ENCODE measurements at places on chromosomes 16 and 17.

- no peak for DNase-seq
Measured at GRCh38 chr17:67467500-67468455, 90.7 kb downstream of the PITPNC1 start.

- no peak for DNase-seq
Measured at GRCh38 chr17:16945663-16946218, 26.2 kb downstream of the TNFRSF13B start.

GRCh38 chr17:33908363-33909064 lies 346.6 kb upstream of the CCL2 start:
- no peak for DNase-seq

GRCh38 chr16:49858200-49859124 lies 2.5 kb upstream of the ZNF423 start:
- no peak for DNase-seq

- no peak for DNase-seq
Measured at GRCh38 chr17:7816926-7817642, 16.9 kb upstream of the KDM6B start.

DNA sequence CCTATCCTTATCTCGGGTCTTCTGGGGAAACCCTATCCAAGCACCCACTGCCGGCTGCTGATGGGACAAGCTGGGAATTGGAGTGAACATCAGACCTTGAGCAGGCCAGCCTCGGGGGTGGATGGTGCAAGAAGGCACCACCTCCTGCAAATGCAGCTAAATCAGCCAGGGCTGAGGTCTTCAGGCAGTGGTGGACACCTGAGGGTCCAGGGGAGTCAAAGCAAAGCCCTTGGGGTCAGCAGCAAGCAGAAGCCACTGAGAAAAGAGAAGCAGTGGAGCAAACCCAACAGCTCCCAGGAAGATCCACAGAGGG lies 55.4 kb upstream of the ENPP7 start:
- DNase-seq: no peak

DNA sequence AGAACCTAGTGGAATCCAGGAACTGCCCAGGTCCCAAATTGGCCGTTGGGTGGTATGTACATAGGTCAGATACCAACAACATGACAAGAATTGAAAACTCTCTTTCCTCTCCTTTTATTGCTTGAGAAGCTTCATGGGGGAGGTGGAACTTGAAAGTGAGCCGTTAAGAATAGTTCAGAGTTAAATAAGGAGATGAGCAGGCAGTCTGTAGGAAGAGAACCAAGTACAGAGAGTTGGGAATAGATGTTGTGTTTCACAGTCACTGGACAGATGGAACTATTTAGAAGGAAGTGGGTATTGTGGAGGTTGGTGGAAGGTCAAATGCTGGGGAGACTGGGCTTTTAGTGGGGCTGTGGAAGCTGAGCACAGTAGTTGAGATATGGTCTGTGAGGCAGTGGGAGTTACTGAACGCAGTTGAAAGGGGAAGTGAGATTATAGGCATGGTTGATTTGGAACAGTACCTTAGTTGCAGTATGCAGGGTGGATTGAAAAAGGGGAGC lies 26.4 kb downstream of the ARHGAP44 start:
- no peak for DNase-seq

All from T47D (cell line).